ENCODE measurements at places on chromosomes 12 and 14. TPM values are rescaled to one million over a fixed set of nuclear protein-coding genes. Genes with fewer than 3 reads are reported as not detected.
A peak's percentile ranks its signal among the peaks of the same experiment; 100 is the strongest.

Gene ITPK1
- polyA plus RNA-seq: 16.0 TPM

Gene PRKD1
- not detected for polyA plus RNA-seq

DNA sequence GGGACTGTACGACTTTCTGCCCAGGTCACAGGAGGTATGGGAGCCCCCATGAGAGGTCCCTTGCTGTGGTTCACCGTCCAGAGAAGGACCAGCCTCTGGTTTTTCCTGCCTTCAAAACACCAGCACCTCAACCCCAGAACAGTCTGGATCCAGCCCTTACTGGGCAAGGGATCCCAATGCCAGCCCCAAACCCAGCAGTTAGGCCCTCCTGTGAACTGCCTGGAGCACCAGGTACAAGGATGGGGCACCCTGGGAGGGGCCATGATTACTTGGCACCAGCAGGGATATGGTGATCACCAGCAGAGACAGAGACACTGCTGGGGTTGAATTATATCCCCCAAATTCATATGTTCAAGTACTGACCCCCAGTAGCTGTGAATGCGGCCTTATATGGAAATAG is 20.0 kb downstream of the ANHX start:
- DNase-seq: no peak
- H3K4me3 ChIP-seq: no peak overlapping the region
- no peaks in the 10 kb centered on the region for H3K4me1 ChIP-seq
- H3K27ac ChIP-seq: no peak overlapping the region
- H3K27me3 ChIP-seq: peaks cover 11% of the 10 kb centered on the region

- no peaks in the 10 kb centered on the region for H3K4me1 ChIP-seq
- H3K27me3 ChIP-seq: peaks cover 9% of the 10 kb centered on the region
- no peak for DNase-seq
These were observed 66.5 kb downstream of the CACNA1C start for GRCh38 chr12:2119266-2119665.

Gene FGF23
- not detected for polyA plus RNA-seq

DNA sequence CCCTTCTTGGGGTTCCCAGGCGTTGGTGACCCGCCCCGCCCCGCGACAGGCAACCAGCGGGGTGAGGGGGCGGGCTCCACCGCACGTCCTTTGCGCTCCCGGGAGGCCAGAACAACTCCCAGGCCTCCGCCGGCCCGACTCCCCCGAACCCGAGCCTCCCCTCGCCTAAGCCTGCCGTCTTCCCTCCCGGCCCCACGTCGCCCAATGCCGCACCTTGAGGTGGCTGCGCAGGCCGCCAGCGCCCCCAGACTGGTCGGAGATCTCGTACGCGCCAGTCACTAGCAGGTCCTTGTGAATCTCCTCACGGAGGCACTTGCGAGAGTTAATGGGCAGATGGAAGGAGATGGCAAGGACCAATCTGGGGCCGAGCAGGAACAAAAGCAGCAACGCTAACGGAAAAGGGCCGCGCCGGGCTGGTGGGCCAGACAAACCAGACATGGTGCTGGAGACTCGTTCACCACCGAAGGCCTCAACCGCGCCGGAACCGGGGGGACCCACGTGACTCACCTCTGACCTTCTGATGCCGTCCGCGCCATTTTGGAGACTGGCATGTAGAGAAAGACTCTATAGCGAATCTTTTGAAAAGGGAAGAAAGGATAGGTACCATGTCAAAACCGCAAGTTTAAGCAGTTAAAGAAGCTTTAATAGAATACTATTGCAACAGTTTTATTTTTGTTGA is at the start of gene TMED10:
Gene TMED10 (minus strand): TSS at position 471 of the 679 bp plus-strand sequence. CDS start 33 bp downstream, at position 438.
- peaks cover 23% of the 10 kb centered on the region for H3K4me1 ChIP-seq
- H3K27ac ChIP-seq: peak within 1 kb of the TSS; percentile 99
- no peaks in the 10 kb centered on the region for H3K36me3 ChIP-seq
- H3K27me3 ChIP-seq: no peaks in the 10 kb centered on the region
- H3K4me3 ChIP-seq: peak within 1 kb of the TSS; percentile 98

DNA sequence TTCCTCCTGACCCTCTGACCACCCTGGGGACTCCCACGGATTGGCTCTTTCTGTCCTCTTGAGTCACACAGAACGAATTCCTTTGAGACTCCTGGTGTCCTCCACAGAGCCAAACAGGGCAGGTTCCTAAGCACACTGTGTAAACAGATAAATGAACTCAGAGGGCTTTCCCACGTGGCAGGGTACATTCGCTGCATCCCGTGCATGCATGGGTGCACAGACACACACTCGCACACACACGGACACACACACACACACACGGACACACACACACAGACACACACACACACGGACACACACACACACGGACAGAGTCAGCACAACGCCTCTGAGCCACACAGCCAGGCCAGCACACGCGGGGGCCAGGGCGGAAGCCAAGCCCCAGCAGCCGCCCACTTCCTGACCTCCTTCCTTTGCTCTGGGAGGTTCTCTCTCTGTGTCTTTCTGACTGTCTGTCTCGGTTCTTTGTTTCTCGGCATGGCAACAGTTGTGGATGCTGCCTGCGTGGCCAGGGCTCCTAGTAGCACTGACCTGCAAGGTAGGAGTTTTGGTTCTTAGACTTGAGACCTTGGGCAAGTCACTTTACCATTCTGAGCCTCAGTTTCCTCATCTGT is 706 bp downstream of the CRACR2A start:
- H3K36me3 ChIP-seq: peaks cover 3% of the 10 kb centered on the region
- H3K4me1 ChIP-seq: peaks cover 45% of the 10 kb centered on the region
- no peaks in the 10 kb centered on the region for H3K27me3 ChIP-seq
- peak overlapping the region; percentile 93 for H3K27ac ChIP-seq
- DNase-seq: peak; percentile 69

GRCh38 chr14:21078287-21078686 is 8.2 kb downstream of the ARHGEF40 start:
- no peak for DNase-seq
- H3K4me3 ChIP-seq: no peak overlapping the region
- no peak overlapping the region for H3K27ac ChIP-seq
- H3K27me3 ChIP-seq: peaks cover 14% of the 10 kb centered on the region

- H3K36me3 ChIP-seq: no peaks in the 10 kb centered on the region
- H3K27me3 ChIP-seq: no peaks in the 10 kb centered on the region
- H3K4me3 ChIP-seq: no peak overlapping the region
- H3K4me1 ChIP-seq: no peaks in the 10 kb centered on the region
- H3K27ac ChIP-seq: no peak overlapping the region
These were observed 34.4 kb downstream of the TMEM116 start for GRCh38 chr12:111978545-111978944.
